Endothelial cell (in vitro differentiated cells): ENCODE measurements at places on chromosomes 12 and 14.

- no peak for DNase-seq
Observed at GRCh38 chr14:89912221-89912620, 42.3 kb downstream of the EFCAB11 start.

DNA sequence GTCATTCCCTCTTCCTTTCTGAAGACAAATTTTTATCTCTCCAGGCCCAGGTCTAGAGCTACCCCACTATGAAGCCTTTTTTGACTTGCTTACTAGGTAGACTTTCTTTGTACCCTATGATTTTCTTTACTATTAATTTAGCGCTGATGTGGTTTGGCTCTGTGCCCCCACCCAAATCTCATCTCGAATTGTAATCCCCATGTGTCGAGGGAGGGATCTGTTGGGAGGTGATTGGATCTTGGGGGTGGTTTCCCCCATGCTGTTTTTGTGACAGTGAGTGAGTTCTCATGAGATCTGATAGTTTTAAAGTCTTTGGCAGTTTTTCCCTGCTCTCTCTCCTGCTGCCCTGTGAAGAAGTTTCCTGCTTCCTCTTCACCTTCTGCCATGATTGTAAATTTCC lies 118.1 kb downstream of the SLC38A1 start:
- DNase-seq = no peak

- DNase-seq = no peak
Observed at GRCh38 chr12:90226211-90226610, 517.6 kb upstream of the ATP2B1 start.

- DNase-seq = no peak
Observed at GRCh38 chr14:74915826-74916225, 7.2 kb downstream of the RPS6KL1 start.
